ENCODE measurements at places on chromosomes 4 and X.

DNA sequence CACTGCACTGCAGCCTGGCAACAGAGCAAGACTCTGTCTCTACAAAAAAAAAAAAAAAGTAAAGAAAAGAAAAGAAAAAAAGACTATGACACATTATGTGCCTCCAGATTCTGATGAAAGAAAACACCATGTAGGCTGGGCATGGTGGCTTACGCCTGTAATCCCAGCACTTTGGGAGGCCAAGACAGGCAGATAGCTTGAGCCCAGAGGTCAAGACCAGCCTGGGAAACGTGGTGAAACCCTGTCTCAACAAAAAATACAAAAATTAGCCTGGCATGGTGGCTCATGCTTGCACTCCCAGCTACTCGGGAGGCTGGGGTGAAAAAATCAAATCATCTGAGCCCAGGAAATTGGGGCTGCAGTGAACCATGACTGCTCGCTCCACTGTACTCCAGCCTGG is 19.4 kb downstream of the THOC2 start:
- DNase-seq = no peak

DNA sequence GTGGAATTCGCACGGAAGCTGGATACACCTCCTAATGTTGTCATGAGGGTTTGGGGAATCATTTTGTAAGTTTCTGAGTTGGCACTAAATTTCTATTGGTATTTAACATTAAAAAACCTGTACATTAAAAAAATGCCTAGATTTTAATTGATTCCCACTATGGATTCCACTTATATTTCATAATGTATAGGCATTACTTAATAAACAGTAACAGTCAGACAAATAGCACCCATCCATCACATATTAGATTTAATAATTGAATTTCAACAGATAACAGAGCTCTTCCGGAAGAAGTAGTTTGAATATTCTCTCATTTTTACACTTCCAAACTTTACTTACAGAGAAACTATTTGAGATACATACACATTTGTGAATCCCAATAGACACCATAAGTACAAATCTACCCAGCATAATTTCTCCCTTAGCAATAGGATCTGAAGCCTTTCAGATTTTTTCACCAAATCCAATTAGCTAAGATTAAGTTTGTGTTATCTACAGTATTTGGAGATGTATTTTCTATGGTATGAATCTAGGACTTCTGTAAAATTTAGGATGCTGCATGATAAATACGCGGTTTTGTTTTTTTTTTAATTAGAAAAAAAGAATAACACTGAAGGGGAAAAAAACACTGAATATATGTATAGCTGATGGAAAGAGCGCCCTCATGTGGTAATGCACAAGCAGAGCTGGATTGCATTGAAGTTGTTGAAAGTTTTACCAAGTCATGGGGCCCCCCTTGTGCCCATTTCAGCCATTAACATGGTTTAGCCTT is 12.2 kb upstream of the ODAM start:
- peak; percentile 43 for DNase-seq

DNA sequence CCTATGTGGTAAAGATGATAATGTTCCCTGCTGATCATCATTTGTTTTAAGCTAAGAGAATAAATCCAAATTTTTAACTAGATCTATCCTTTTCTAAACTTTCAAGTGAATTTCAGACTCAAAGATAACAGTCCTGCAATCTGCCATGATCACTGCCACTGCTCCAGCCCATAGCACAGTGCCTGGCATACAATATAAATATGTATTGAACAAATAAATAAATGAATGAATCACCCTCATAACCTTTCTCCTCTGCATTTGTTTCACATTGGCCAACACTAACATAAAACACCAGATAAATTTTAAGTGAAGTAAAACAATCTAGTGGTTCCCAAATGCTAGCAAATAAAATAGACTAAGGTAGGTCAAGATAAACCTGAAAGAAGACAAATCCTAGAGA is 439.0 kb downstream of the GPM6A start:
- DNase-seq = no peak

DNA sequence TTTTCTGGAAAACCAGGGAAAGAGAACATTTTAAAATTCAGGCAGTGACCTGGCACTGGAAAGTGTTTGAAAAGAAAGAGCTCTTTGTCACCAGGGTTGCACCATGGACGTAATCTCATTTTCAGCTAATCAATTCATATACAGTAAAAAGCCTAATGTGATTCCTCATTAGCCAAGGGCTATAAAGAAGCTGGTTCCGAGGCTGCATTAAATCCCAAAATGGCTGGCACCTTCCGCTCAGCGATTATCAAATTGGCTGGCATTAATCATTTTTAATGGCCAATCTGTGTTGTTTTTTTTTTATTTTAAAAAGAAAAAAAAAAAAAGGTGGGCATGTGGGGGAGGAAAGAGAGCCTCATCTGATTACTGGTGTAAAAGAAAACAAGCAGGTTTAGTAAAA is 341.4 kb downstream of the RAB28 start:
- DNase-seq = no peak

DNA sequence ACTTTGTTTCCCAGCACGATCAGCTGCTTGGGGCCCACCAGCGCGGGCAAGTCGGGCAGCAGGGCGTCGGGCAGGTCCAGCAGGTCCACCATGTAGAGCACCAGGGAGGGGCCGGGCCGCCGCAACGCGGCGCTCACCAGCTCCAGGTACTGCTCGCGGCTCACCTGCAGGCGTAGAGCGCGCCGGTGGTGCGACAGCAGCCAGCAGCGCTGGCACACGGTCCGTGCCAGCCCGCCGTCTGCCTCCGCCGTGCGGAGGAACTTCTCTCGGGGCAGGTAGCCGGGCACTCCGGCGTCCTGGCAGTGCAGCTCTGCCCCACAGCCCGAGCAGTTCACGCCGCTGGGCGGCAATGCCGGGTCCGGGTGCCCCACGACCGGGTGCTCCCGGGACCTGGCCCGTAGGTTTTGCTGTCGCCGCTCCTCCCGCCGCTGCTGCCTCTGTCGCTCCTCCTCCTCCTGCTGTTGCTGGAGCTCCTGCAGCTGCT is 527 bp downstream of the NOA1 start:
- DNase-seq = peak; percentile 45

DNA sequence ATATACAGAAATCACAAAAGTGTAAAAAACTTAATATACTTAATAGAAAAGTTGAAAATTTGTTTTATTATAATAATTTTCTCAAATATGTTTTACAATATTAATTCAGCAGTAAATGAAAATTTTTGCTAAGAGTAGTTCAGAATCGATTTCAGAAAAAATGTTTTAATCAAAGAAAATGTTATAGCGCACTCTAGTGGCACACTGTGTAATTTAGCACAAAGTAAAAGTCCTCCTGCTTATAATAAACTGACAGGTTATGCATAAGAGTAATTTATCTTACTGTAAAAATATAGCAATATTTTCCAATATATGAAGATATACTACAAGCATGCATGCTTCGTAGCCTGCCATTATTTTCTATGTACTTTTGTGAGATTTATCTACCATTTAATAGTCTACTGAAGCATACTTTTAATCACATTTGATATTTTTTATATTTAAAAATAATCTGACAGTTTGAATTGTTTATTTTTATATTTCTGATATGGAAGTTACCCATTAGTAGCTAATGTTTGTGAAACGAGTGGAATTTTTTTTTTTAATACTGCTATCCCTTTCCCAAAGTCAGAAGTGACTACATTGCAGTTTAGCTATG is 217.9 kb upstream of the KLHL4 start:
- DNase-seq = peak; percentile 25

- DNase-seq = no peak
These were observed 71.2 kb downstream of the JADE1 start for GRCh38 chr4:128880662-128881061.

DNA sequence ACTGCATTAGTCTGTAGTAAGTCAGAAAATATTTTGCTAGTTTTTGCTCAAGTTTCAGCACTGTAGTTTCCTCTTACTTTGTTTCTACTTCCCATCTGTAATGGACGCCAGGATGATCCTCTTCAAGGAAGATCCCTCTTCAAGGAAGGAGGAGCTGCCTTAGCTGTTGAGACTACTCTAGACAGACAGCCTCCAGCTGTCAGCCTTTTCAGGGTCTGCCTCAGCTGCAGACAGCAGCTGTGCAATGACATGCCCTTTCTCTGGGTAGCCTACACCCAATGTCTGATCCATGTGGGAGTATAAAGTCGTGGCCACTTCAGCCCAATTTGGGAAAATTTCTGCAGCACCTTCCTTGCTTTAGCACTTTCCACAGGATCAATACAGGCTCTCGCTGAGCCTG is 281.0 kb upstream of the MAOA start:
- DNase-seq = no peak

GRCh38 chr4:52714597-52715254 is 36.5 kb downstream of the ERVMER34-1 start:
- no peak for DNase-seq

DNA sequence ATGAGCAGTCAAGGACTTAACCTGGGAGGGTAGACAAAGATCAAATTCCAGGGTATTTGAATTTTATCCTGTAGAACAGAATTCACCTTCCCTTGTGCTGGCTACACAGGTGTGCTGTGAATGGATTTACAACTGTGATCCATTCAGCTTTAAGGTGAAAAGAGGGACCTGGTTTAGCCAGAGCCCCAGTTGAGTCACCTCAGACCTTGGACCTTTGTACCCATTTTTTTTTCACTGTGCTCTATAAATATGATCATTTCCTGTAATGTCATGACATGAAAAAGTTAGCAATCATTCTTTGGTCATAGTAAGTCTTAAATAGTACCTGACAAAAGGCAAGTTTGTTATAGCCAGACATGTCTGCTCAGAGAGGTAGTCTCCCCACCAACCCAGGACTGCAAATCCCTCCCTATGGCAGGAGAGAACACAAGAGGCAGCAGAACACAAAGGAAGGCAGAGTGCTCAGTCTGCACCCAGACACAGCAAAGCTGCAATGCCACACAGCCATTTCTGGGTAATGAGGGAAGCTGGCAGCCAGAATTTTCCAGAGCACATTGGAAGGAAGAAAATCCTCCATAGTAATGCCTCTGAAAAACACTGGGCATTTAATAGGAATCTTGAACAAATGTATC is 77.9 kb downstream of the CXXC4 start:
- no peak for DNase-seq

All from suppressor macrophage treated with lipopolysaccharide for 4 hours (primary cell).